ENCODE measurements at places on chromosomes 5 and 9.

DNA sequence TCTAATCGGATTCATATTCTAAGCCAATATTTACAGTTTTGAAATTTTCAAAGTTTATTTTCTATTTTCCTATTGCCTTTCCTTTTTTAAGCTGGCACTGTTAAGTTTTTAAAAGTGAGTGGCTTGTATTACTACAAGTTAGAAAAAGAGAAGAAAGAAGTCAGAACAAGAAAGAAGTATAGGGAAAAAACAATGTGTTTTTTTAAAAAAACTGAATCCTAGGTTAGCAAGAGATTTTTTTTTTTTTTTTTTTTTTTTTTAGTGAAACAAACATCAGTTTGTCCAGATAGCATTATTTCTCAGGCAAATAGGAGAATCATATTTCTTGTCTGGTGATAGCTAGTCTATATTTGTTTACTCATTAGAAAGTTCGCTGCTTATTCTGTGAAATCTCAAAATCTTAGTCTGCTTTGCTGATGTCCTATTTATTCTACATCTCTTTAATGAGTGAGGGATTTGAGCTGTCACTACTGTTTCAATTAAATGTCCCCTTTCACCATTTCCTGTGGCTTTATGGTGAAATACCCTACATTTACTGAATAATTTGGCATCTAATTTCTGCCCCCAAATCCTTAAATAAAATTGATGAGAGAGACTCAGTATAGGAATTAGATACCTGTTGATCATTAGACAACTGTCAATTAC, 19.1 kb upstream of the LMNB1 start:
- DNase-seq, result no peak

GRCh38 chr9:6716766-6717165, 41.0 kb upstream of the KDM4C start:
- no peak for DNase-seq

- no peak for DNase-seq
These were observed 62.3 kb downstream of the CXXC5 start for GRCh38 chr5:139710319-139711066.

DNA sequence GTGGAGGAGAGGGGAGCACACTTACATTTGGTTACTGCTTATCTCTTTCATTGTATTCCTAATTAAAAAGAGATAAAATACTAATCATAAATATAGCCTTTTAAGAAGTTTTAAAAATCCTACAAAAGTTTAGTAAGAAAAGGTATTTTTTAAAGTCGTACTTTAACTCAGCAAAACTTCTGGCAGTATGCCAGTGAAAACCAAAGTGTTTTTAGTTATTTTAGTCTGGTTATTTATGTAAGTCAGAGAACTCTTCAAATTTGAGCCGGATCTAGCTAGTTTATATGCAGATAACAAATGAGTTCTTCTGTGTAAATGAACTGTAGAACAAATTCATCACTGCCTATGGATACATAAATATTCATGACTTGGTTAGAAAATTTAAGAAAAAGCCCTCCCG, 36.5 kb upstream of the ANKDD1B start:
- DNase-seq, result no peak

DNA sequence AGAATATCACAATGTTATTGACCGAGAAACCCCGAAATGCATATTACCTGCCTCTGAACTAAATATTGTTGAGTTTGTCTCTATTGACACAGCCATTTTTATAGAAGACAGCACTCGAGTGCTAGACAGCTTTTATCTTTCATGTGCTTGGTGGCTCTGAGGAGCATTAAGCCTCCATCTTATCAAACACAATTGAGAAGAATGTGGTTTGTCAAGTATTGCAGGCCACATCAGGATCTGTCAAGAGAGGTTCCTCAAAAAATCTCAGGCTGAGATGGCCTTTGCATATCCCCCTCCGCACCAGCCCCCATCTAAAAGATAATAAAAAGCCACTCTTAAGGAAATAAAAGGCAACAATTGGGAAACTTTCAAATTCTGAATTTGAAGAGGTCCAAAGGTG, 284.8 kb downstream of the DENND1A start:
- no peak for DNase-seq

DNA sequence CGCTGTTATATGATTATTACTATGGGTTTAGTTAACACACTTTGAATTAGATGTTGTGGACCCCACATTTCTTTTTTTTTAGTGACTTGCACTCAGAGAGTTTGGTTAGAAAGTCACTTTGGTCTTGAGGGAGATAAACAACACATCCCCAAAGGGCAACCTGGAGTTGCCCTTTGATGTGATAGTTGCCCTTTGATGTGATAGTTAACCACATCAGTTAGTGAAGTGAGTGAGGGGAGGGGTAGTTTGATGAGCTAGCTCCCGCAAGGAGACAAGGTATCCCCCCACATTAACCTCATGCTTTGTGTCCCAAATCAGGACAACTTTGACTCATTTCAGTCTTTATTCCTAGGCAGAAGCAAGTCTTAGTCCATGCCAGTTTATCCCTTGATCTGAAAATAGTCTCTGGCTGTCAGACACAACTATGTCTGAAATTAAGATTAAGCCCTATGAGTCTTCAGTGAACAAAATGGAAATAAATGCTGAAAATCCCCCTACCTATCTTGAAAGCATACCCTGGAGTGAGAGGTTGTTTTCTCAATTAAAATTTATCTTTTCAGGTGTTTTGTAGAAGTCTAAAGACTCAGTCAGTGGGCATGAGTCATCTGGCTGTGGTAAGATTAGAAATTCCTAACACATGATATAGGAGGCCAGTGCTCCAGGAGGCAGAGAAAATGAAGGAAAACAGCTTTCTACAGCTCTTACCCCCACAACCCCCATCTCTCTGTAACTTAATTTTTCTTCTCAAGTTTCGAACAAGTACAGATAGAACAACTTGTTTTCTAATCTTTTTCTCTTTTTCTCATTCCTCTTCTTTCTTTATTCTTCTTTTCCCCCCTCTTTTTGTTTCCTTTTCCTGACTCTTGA, 208.9 kb upstream of the DMRTA1 start:
- DNase-seq, result no peak

DNA sequence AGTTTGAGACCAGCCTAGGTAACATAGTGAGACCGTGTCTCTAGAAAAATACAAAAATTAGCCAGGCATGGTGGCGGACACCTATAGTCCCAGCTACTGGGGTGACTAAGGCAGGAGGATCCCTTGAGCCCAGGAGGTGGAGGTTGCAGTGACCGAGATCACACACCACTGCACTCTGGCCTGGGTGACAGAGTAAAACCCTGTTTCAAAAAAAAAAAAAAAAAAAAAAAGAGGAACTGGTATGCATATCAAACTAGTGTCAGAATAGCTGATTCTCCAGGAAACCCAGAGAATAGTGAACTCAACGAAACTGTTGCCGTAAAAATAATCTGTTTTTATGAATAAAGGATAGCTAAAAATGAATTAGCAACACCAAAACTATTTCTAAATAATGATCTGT, 126.6 kb upstream of the BASP1 start:
- DNase-seq, result no peak

- no peak for DNase-seq
These were observed 68.9 kb upstream of the ANKRD55 start for GRCh38 chr5:56302027-56302426.

DNA sequence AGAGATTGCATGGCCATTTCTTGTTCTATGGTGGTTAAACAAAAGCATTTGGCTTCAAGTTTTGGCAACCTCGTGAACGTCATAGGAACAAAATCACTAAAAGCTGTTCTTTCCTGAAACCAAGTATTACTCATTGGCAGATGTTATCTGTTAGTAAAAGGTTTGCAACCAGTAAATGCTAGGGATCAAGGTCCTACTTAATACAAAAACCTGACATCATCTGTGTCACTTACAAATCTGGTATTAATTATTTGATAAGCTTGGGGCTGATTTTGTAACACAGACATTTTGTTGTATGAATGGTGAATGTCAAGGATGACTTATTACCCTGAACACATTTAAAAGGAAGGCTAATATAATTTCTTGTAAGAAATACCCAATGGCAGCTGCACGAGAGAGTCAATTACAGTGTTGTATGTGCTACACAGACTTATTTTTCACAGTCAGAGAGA, 486.4 kb upstream of the ZNF608 start:
- no peak for DNase-seq

GRCh38 chr9:28215536-28216299, 642.4 kb upstream of the C9orf72 start:
- DNase-seq, result peak; percentile 98

DNA sequence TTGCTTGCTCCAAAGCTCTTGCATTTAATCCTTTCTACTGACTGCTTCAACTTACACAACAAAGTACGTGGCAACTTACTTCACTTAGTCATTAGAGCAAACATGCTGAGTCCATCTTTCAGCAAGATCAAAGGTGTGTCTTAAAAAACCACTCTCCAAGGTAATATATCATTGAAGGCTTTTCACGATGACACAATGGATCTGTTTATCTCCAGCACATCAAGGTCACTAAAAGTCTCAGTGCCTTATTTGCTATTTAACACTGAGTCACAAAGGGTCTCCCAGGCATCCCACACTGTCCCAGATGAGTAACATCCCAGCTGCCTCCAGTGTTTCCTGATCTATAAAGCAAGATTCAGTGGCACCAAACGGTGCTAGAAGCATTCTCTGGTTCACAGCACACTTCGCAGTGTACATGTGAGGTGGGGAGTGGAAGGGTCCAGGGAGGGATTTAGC, 3.7 kb upstream of the CLK4 start:
- DNase-seq, result no peak

DNA sequence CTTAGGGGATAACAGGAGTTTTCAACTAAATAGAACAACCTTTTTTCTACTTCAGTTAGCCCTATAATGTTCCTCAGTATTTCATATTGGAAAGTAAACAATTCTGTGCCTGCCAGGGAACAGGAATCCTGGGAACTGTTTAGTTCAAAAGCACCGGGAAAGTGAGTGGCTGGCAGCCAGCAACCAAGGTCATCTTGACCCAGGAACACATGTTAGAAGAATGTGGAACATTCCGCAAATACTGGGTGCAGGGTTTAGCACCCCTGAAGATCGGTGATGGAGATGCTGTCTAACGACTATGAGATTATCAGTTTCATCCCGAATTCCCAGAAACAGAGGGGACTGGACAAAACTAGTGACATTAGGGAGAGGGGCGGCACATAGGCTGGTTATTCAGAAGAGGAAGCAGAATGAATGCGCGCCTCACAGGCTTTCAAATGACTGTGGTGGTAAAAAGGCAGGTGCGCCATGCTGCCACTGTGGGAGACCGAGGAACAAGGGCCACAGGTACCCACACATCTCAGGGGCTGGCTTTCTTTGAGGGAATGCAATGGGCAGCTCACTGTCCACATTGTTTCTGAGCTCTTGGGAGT, 51.2 kb downstream of the IPPK start:
- no peak for DNase-seq

DNA sequence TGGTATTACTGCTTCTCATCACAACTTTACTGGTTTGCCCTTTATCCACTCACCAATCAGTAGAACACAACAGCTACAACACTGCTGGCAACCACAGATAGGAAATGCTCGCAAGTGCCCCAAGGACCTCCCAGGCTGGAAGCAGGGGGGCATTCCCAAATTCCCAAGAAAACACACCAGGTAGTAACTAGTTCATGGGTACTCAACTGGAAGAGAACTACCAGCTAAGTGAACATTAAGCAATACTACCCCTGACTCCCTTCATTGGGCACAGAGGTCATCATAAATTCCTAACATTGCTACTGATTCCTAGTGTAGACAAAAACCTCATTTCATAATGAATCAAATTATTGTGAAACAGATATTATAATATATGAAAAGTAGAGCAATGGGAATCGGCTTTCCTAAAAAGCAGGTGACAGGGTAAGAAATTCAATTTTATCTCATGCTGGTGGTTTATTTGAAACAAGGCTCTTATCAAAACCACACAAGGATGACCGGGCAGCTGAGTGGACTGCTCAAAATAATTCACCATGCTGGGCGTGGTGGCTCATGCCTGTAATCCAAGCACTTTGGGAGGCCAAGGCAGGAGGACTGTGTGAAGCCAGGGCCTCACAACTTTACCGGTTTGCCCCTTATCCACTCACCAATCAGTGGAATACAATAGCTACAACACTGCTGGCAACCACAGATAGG, 81.6 kb downstream of the TLE1 start:
- DNase-seq, result no peak

- no peak for DNase-seq
These were observed 66.4 kb upstream of the RUSC2 start for GRCh38 chr9:35423499-35423898.

DNA sequence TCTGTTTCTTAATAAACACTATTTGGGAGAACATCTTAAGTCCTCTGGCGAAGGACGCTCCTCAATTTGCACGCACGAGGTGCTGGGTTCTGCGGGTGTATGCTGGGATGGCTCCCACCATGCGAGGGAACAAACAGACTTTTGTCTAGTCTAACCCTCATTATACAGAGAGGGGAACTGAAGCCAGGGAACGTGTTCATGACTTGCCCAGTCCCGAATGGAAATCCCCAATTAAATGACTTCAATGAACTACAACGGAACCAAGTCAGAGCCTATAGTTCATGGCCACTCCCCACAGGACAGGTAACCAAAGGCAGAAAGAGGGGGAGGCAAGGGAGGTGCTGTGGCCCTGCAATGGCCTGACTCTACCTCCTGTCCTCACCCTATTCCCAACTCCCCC, 9.3 kb downstream of the TLE1 start:
- DNase-seq, result no peak

DNA sequence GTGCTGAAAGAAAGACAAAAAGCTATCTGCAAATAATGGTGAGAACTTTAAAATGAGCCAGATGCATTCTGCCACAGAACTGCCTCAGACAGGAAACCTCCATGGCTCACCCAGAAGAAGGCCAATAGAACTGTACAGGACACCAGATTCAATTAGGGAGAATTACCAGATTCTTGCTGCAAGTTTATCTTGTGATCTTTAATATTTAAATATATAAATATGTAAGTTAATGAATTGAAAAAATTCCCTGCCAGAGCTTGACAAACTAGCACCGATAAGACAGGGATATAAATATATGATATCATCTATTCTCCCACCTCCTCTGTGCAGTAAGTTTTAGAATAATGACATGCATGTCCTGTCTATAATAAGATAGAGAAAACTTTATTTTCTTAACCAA, 252.8 kb downstream of the PLK2 start:
- DNase-seq, result no peak

- peak; percentile 79 for DNase-seq
These were observed 31.7 kb downstream of the CEP72 start for GRCh38 chr5:643811-644271.

DNA sequence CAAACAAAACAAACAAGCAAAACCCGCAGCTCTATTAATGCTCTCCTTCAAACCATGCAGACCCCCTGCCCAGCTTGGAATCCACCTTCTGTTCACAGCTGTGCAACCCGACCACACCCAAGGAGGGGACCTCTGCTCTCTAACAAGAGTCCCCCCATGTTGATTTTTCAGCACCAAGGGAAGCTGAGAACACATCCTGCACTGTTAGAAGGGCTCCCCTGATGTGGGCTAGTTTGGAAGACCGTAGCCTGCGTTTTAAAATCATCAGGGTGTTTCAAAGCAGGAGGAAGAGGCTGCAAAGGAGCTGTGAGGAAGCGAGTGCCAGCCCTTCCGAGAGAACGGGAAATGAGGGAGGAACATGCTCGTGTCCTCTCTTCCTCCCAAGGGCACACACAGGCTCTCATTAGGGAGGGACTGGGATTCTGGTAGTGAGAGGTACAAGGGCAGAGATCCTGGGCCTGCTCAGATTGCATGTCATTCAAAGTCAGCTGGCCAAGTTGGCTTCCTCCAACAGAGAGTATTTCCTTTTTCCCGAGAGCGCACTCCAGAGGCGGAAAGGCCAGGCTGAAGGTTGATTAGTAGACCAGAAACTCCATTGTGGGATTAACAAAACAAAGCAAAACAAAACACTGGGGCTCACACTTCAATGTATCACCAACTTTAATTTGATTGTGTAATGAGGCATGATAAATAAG, 185.9 kb downstream of the SEMA6A start:
- no peak for DNase-seq

Data from NCI-H187 treated with DMSO at 0.1 percent for 48 hours (cell line).